ENCODE measurements at places on chromosomes 13 and 19.
A peak's percentile ranks its signal among the peaks of the same experiment; 100 is the strongest.

- DNase-seq = no peak
Observed at GRCh38 chr19:30854207-30854606, 482.0 kb downstream of the ZNF536 start.

DNA sequence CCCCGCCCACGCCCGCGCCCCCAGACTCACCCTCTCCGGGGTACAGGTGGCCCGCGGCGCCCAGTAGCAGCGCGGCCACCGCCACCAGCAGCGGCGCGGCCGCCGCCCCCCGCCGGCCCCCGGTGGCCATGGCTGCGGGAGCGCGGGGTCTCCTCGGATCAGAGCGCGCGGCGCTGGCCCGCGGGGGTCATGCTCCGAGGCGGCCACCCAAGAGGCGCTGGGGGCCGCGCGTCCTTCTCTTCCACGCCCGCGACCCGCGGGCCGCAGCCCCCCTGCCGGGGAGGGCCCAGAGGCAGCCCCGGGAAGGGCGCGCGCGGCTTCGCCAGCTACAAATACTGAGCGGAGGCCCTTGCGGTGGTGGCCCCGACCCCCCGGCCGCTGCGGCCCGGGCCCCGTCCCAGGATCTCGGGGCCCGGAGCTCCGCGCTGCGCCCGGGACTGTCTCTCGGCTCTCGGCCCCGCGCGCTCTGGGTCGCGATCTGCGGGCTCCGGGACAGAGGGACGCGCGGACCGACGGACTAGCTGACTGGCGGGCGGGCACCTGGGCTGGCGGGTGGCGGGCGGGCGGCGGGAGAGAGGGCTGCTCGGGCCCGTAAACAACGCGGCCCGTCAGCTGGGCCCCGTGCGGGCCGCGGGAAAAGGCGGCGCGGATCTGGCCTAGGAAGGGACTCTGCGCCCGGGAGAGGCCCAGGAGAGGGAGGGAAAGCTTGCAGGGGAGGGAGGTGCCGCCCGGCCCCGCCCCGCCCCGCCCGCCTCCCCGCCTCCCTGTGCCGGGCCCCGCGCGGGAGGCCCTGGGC, at the start of gene INSR:
INSR (minus strand) TSS at position 653 of the 796 bp plus-strand sequence; CDS start at position 130, 523 bp downstream.
- peak; percentile 95 for DNase-seq

GRCh38 chr19:17303940-17304267, 679 bp upstream of the ABHD8 start:
- no peak for DNase-seq

GRCh38 chr13:97261254-97262005, 39.3 kb downstream of the MBNL2 start:
- DNase-seq = no peak

- DNase-seq = no peak
Observed at GRCh38 chr19:54191011-54191810, at the start of gene TSEN34. Gene TSEN34 (plus strand): TSS chr19:54191308. CDS start chr19:54191365, 57 bp downstream.

DNA sequence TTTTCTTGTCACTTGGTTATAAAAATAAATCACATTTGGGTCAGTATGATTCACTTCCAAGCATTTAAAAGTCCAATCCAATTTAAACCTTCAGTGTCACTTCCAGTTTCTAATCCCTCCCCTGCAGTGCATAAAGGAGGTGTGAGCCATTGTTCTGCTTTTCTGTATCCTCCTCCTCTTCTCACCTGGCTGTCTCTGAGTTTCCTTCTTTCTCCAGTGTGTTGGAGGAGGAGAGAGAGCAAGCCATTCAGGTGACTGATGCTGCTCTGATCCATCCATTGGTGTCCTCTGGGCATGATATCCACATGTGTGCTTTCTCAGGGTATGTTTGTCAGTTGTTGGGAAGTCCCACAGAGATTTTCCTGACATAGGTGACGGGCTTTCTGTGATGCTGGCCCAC, 1.2 kb downstream of the NUDT15 start:
- DNase-seq = no peak

GRCh38 chr13:84641491-84641890, 759.2 kb upstream of the SLITRK1 start:
- DNase-seq = no peak

- DNase-seq = peak; percentile 44
Observed at GRCh38 chr19:31332096-31332495, 17.1 kb downstream of the TSHZ3 start.

DNA sequence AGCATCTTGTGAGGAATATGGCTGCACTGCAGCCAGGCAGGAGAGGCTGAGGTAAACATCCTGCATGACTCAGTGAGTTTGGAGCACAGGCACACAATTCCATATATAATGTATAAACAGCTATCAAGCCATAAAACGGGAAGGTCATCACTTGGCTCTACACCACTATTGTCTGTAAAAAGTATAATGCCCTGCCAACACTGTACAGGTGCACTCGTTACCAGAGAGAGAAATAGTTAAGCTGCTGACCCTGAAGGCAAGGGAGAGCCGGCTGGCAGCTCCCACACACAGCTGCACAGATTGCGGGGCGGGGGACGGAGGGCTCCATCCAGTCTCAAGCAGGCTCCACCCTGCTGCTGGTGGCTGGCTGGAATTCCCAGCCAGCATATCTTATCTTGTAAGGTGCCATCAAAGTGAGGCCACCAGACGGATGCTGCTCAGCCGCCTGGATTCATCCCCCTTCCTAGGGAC, 668.1 kb downstream of the SLITRK5 start:
- no peak for DNase-seq

DNA sequence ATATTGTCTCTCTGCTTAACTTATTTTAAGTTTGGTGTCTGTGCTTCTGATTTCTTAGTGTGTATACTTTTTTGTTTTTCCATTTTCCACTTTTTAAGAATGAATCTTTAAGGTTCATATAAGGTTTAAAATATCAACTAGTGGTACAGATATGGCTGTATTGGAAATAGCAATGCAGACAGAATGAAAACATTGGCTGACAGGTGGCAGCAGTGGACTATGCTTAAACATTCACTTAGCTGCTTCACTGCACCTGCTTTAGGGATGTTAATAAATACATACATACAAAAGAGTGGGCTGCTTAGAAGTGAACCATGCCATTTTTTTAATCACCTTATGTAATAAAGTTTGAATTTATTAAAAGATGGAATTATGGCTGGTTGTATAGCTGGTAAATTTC, 27.3 kb downstream of the TM9SF2 start:
- peak; percentile 51 for DNase-seq

DNA sequence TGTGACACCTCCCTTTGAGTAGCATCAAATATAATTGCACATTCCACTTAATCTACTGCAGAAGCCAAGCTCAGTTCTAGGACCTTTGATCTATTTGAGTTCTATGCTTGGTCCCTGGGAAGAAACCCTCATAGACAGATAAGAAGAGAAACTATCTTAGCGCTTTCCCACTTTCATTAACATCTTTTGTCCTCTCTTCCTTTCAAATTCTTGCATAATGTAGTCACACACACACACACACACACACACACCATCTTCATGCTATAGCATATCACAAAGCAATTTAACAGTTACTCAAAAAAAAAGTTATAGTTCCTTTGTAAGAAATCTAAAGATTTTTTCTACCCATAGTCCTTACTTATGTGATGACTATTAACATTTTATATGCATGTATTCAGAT, 735.9 kb upstream of the PCDH9 start:
- no peak for DNase-seq

GRCh38 chr13:39415008-39415802, 187.8 kb downstream of the LHFPL6 start:
- peak; percentile 58 for DNase-seq

DNA sequence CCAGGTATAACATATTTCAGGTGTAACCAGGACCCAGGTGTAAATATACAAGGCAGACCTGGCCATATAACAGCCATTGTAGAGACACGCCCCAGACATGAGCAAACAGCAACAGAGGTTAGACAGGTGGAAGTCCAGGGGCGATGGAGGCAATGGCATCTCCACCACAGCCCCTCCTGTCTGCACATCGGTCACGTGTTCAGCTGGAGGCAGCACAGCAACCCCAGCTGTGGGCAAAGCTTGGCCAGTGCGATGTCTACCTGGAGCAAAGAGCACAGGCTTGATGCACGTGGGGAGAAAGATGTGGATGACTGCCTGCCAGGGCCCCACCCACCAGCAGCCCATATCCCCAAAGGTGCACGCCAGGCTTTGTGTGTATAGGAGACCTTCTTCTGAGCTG, 4.4 kb downstream of the CYP4F2 start:
- no peak for DNase-seq

- DNase-seq = no peak
Observed at GRCh38 chr19:33295621-33296487, 6.5 kb downstream of the CEBPA start.

GRCh38 chr13:108733022-108733560, 103.7 kb downstream of the MYO16 start:
- no peak for DNase-seq

- DNase-seq = no peak
Observed at GRCh38 chr13:75934889-75935288, 298.8 kb downstream of the LMO7 start.

GRCh38 chr13:32902874-32903273, 113.3 kb upstream of the KL start:
- DNase-seq = no peak

DNA sequence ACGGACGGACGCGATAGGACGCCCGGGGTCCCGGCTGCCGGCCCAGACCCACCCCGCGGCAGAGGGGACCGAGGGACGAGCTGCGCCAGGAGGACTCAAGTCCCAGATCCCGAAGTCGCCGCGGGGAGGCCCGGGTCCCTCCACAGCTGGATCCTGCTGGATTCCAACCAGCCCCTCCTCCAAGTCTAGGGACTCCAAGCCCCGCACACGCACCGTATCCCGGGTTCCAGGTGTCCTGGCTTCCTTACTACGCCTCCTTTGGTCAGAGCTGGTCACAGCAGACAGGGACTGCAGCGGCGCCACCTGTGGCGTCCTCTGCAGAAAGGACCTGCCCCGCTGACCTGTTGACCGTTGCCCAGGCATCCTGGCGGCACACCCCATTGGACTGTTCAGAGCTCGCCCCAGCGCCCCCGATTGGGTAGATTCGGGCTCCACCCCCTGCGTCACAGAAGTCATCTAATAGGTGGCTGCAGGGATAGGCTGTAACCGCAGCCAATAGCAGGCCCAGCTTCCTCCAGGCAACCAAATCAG, 29.0 kb upstream of the ZNF709 start:
- peak; percentile 30 for DNase-seq
